ENCODE measurements at places on chromosomes 12 and 14. TPM values are rescaled to one million over a fixed set of nuclear protein-coding genes. Genes with fewer than 3 reads are reported as not detected.

DNA sequence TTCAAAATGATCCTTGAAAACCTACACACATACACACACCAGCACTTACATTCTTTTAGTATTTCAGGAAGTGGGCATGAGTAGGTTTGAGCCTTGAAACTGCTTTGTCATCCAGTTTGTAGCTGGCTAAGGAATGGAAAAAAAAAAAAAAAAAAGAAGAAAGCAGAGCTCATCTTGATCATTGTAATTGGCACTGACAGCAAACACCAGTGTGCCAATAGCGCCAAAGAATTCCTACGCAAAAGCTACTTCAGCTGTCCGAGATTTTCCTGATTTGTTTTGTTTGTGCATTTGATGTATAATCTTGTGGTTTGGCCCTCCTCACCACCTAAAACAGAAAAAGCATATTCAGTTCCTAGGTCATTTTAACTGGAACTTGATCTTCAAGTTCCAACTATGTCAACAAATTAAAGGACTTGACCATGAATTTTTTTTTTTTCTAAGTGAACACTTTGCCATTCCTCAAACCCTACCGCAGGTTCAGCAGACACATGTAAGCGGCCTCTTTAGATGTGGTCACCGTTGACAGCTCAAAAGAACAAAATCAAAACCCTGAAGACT lies 57.3 kb downstream of the FLRT2 start:
- H3K27ac ChIP-seq, result no peak overlapping the region
- no peaks in the 10 kb centered on the region for H3K4me1 ChIP-seq
- DNase-seq, result no peak
- no peaks in the 10 kb centered on the region for H3K36me3 ChIP-seq
- no peak overlapping the region for H3K4me3 ChIP-seq

AHNAK2 gene
- 35.5 TPM for total RNA-seq

DNA sequence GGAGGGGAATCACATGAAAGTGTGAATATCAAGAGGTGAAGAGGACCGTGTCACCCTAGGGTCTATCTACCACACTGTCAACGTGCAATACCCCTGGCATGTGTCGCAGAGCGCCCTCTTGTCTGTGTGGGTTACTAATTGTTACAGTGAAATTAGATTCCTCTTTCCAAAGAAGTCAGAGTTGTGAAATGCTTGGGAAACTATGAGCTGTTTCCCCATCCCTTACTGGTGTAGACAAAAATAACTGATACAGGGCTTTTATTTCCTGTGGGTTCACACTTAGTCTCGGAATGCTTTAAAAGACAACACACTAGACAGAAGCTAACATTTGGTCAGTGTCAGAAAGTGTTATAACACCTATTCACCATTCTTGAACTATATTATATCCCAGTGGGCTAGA lies 597.3 kb downstream of the NRXN3 start:
- H3K4me3 ChIP-seq, result no peak overlapping the region
- no peak for DNase-seq
- no peaks in the 10 kb centered on the region for H3K36me3 ChIP-seq
- no peak overlapping the region for H3K27ac ChIP-seq

GRCh38 chr14:59629444-59630287 lies 53.1 kb upstream of the CCDC175 start:
- H3K27me3 ChIP-seq, result no peaks in the 10 kb centered on the region
- peak overlapping the region; percentile 36 for H3K27ac ChIP-seq
- DNase-seq, result no peak
- no peaks in the 10 kb centered on the region for H3K4me1 ChIP-seq
- no peaks in the 10 kb centered on the region for H3K36me3 ChIP-seq

GRCh38 chr12:94207849-94208621 lies 59.7 kb downstream of the PLXNC1 start:
- peaks cover 7% of the 10 kb centered on the region for H3K4me1 ChIP-seq
- H3K36me3 ChIP-seq, result no peaks in the 10 kb centered on the region
- H3K4me3 ChIP-seq, result peak overlapping the region; percentile 26
- peak overlapping the region; percentile 80 for H3K27ac ChIP-seq
- no peaks in the 10 kb centered on the region for H3K27me3 ChIP-seq

ST8SIA1 gene
- 9.7 TPM for total RNA-seq

DNA sequence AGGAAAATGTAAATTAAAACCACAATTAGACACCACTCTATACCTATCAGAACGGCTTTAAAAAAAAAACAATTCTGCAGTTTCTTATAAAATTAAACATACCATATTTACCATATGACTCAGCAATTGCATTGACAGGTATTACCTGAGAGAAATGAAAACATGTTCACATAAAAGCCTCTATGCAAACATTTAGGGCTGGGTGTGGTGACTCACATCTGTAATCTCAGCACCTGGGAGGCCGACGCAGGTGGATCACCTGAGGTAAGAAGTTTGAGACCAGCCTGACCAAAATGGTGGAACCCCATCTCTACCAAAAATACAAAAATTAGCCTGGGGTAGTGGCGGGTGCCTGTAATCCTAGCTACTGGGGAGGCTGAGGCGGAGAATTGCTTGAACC lies 41.1 kb downstream of the SPTB start:
- H3K4me3 ChIP-seq, result no peak overlapping the region
- no peaks in the 10 kb centered on the region for H3K27me3 ChIP-seq
- H3K4me1 ChIP-seq, result no peaks in the 10 kb centered on the region
- DNase-seq, result no peak

NUP107 gene
- total RNA-seq, result 4.7 TPM

DNA sequence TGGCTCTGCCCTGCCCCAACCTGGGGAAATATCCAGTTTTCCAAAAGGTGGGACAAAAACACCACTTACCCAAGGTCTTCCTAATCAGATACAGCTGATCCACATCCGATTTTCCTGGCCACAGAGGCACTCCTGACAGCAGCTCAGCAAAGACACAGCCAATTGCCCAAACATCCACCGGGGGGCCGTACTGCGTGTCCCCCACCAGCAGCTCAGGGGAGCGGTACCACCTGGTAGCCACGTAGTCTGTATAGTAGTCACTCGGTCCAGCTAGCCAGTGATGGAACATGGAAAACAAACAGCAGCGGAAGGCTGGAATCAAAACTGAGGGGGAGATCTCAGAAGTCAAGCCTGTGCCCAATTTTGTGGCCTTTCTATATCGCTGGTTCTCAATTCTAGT lies 28.8 kb downstream of the DMAC2L start:
- no peak for DNase-seq
- H3K36me3 ChIP-seq, result no peaks in the 10 kb centered on the region
- H3K4me3 ChIP-seq, result no peak overlapping the region
- no peak overlapping the region for H3K27ac ChIP-seq

CYP27B1 gene
- total RNA-seq, result not detected

DNA sequence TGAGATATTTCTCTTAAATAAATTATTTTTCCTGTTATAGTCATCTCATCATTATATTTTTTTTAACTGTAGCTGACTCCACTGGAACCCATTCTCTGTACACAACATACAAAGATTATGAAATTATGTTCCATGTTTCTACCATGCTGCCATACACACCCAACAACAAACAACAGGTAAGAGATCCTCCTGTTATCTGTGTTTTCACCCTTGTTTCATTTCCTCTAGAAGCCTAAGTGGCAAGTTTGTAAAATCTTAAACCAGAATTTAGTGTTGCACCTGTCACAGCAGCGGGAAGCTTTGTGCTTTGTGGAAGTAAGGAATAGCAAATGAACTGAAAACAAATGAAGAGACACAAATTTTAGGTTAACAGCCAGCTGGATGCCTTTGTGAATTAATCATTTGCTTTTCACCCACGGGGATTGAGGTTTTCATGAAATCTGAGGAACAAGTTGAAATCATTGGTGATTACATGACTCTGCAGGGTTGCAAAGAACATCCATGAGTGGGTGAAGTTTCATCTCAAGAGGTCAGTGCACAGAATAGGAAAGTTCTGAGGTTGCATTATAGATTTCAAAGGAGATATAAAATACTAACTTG lies 273.9 kb upstream of the RGS6 start:
- no peak for DNase-seq
- peaks cover 12% of the 10 kb centered on the region for H3K36me3 ChIP-seq
- no peak overlapping the region for H3K27ac ChIP-seq
- H3K4me1 ChIP-seq, result peaks cover 33% of the 10 kb centered on the region
- no peaks in the 10 kb centered on the region for H3K27me3 ChIP-seq
